Germinal center (tissue), 1 donor: ENCODE measurements at places on chromosomes 2 and 18.

DNA sequence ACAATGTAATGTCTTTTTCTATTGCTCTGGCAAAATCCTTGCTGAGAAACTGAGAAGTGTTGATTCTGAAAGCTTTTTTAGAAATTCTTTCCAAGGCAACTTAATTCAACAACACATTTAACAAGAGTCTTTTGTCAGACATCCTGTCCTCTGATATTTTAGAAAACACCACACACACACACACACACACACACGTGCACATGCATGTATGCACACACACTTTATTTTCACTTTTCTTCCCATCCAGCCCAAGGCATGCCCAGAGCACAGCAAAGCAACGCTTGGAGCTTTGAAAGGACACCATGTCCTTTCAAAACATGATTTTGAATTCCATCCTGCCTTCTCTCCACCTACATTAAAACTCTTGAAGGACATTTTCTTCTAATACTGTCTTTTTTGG is 116.1 kb downstream of the ATL2 start:
- no peak for DNase-seq

DNA sequence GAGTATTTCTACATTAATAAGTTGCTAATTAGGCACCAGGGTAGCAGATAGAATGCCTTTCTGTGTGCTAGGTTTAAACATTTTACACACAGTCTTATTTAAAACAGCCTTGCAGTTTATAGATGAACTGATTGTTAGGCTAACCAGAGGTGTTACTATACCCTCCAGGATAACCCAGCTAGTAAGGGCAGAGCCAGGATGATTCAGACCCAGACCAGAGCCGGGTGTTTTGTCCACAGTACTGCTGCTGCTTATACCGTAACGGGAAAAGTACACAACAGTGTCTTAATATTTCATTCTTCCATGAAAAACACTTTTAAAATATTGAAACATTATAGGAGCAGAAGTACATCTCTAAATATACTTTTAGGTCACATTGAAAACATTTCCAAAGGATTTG is 82.7 kb downstream of the MALT1 start:
- DNase-seq, result no peak

GRCh38 chr2:216475767-216476166 is 22.9 kb upstream of the RPL37A start:
- no peak for DNase-seq

- no peak for DNase-seq
These were observed 42.5 kb upstream of the LCLAT1 start for GRCh38 chr2:30404319-30405259.

DNA sequence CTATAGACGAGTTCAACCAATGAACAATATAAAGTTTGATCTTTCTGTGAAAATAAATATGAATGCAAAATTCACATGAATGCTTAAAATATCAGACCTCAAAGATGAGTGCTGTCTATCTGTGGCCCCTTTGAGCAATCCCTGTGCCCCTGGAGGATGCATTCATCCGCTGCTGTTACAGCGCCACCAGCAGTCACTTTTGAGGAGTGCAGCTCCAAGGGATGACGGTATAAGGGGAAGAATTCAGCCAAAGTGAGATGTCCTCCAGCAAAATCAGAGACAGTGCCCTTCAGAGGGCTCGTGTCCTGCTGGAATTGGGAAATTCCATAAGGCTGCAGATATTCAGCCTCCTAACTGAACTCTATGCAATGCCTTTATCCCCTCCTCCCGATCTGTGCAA is 12.0 kb upstream of the CHRNA1 start:
- no peak for DNase-seq

DNA sequence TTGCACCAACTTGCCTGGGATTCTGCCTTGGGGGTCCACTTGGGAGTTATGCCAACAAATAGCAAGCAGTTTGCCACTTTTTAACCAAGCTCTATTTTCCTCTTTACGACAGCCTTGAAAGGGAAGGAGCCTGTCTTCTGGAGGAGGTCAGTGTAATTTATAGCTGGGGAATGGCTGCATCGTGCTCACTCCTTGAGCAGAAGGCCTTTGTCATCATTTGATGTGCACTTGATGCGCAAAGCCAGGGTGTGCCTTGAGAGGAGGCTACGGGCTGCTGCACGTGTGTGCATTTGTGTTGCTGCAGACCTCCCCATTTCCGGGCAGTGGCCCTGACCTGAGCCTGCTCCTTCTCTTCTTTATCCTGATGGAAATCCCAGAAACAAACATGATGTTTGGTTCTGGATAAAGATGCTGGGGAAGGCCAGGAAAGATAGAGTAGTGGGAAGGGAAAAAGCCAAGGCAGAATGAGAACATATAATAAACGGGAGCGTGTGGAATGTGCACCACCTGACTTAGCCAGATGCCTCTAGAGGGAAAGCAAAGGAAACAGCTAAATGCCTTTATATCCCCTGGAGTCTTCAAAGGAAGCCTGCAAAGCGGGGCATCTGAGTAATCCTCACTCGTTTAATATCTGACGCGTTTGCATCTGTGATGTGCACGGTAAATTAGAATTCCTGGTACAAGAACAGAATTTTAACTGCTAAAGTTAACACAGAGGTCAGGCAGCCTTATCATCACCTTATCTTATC is 68.3 kb upstream of the ZNF521 start:
- no peak for DNase-seq

DNA sequence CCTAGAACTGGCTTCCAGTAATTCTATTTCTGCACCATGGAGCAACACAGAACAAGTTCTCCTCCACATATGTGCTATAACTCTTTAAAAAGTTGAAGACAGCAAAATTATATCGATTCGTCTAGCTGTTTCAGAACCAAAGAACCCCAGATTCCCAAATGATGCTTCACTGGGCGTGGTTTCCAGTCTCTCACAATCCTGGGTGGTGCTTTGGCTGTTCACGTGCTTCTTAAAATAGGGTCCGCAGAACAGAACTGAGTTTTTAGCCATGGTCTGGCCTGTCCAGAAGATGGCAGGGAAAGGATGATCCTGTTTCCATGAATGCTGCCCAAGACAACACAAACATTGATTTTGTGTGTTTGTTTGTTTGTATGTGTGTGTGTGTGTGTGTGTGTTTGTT is 37.6 kb upstream of the PARD3B start:
- DNase-seq, result no peak

DNA sequence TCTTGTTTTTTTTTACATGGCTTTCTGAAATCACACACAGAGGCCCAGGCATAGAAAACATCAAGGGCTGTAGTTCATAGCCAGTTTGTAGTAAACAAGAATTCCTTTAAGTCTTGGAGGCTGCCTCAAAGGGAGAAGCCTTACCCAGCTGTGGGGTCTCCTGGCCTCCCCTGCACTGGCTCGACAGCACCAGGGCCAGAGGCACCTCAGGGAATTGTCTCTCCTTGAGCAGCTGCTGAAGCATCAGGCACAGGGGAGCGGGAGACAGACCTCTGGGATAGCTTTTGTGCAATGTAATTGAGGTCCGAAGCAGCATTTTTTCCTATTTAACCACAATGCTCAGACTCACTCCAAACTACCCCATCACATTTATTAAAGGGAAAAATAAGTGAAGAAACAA is 209.1 kb downstream of the HRH4 start:
- no peak for DNase-seq

GRCh38 chr2:171325886-171326585 is 107.8 kb downstream of the METTL8 start:
- no peak for DNase-seq

DNA sequence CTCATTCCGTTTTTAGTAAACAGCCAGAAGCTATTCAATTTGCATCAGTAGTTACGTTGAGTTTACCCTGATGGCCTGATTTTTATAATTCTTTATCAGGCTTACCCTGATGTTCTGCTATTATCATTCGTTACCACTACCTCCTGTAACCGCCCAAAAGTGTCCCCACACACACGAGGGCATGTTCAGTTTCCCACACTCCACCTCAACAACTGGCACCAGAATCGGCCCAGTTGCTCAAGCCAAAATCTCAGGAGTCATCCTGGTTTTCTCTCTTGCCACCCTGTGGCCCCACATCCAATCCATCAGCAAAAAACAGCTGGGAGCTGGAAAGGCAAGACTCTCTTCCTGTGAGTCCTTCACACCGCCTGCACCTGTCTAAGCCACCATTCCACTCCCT is 102.9 kb upstream of the RAB6C start:
- no peak for DNase-seq

- DNase-seq, result no peak
These were observed 222.2 kb downstream of the BCL11A start for GRCh38 chr2:60331115-60331809.

DNA sequence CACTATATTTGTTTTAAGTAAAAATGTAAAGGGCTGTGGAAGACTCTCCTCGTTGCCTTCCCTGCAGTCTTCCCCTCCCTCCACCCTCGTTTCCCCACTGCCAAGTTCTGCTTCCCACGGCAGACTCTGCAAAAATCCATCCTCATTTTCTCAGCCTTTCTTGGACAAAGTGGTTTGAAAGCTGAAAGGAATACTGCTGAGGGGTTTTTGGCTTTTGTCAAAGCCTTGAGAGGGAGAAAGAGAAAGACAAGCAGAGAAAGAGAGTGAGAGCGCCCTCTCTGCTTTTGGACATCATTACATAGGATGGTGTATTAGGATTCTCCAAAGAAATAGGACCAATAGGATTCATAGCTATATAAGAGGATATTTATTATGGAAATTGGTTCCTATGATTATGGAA is 455.9 kb upstream of the SOX11 start:
- no peak for DNase-seq

GRCh38 chr2:48017136-48017535 is 110.8 kb upstream of the FBXO11 start:
- DNase-seq, result no peak

DNA sequence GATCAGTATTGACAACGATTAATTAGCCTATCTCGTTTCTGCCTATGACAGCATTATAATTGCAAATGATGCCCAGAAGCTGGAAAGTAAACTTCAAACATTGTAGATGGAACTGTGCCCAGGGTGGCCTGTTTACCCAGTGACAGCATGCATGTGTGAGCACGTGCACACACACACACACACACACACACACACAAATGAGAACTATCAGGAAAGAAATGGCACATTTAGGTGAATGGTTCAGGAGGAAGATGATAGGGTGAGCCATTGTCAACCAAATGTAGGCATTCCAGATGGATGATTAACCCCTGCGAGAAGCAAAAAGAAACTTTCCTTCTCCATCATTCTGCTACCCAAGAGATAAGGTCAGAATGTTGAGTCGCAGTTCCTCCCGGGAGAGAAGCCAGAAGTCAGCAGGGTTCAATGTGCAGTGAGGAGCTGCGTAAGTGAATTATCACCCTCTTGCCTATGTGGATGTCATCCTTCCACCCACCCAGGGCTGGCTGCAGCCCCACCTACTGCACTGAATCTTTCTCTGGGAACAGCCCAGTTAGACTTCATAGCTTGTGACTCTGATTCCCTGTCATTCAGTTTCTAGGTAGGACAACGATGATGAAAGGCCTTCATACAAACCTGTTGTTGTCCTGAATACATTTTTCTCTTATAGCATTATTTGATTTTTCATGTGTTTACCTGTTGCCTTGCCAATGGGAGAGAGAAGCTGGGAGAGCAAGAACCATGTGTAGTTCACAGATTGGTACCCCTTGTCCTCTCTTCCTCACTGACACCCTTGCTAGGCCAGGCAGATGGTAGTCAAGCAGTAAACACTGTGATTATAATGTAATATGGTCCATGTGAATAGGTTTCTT is 3.5 kb upstream of the APOB start:
- DNase-seq, result no peak

- DNase-seq, result no peak
These were observed 4.0 kb downstream of the PTGR3 start for GRCh38 chr18:75204732-75205513.

GRCh38 chr2:172172513-172173173 is 69.9 kb upstream of the DLX2 start:
- DNase-seq, result peak; percentile 51

DNA sequence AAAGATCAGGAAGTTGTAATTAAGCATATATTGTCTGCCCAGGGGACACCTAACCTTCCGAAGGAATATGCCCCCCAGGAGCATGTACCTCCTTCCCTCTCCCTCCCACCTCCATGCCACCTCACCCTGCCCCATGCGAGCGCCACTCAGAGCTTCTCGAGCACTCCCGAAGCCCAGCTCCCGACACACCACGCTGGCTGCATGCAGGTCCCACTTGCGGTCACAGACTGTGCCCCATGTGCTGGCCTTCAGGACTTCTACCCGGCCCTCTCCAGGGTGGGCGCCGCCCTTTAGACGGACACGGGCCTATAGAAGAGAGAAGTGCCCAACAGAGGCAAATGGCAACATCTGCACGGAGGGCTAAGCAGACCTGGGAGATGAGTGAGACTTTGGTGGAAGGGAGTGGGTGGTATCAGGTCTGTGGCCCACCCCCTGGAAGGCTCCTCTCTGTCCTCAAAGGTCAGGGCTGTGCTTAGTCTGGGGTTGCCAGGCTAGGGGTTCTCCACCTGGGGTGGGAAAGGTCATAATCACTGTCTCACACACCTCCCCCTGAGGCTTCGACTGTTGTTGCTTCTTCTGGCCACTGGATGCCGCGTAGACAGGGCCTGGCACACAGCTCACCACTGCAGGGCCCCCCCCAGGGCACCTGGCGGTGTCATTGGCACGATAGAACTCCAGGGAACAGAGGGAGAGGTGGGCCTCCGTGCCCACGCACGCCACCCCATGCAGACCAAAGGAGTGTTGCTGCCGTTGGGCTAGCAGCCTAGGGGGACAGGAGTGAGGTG is 6.6 kb downstream of the HTRA2 start:
- DNase-seq, result no peak

DNA sequence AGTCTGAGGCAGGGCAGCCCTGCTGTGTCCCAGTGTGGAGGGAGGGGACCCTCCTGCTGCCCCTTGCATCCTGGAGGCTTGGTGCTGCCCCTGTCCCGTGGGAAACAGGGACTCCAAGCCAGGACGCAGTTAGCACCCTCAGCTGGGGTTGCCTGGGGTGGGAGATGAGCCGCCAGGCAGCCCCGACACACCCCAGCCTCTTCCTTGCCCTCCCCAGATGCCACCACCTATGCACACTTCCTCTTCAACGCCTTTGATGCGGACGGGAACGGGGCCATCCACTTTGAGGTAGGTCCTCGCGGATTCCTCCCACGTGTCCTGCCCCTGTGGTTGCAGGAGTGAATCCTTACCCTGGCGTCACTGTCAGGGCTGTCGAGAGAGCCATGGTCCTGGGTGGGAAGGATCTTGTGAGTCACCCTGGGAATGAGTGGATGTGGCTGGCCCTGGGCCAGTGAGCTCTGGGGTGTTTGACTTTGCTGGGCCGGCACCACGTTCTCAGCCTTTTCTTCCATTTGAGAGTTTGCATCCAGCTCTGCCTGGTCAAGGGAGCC is 27.5 kb upstream of the FAHD2A start:
- no peak for DNase-seq

- no peak for DNase-seq
These were observed 2176.3 kb upstream of the CELF4 start for GRCh38 chr18:39741755-39742466.

GRCh38 chr18:49041435-49042245 is 90.9 kb upstream of the SMAD7 start:
- DNase-seq, result peak; percentile 28

DNA sequence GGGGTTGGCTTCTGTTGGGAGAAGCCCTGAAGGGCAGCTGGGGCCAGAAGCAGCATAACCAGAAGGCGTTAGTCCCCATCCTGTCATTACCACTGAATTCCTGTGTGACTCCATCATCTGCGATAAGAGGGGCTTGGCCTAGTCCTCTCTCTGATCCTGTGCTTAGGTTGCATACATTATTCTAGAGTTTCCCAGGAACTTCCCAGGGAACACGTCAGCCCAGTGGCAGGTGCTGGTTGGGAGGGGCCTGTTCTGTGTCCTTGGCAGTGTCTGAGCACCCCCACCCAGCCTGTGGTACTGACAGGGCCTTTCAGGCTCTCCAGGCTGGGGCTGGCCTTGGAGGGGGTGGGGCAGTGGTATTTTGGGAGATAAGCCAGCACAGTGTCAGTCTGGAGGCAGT is 4.5 kb upstream of the TOGARAM2 start:
- DNase-seq, result no peak
